ENCODE measurements at places on chromosomes 11 and 22. TPM values are rescaled to one million over a fixed set of nuclear protein-coding genes. Genes with fewer than 3 reads are reported as not detected.

Gene CNTF
- 4.7 TPM for total RNA-seq

Gene TMEM191B
- 2.2 TPM for total RNA-seq

Gene CDC42BPG
- total RNA-seq, result 0.59 TPM

Gene ACRV1
- not detected for total RNA-seq

Gene STX3
- 26.8 TPM for total RNA-seq

Gene MPEG1
- total RNA-seq, result 0.11 TPM

DNA sequence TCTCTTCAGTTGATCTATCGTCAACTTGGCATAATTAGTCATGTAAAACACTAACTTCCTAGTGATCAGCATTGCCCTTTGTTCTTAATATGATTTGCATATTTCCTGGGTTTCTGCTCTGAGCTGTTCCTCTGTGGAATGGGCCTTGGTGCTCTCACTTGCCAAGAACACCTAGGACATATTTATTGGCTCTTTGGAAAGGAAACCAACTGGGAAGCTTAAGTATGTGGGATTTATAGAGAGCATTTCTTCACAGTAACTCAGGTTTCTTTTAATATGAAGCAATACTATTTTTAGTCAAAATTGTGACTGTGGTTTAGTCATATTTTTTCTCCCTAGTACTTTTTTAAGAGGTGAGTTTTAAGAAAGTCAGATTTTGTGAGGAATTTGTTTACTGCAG, 28.8 kb downstream of the FAT3 start:
- H3K36me3 ChIP-seq, result peaks cover 4% of the 10 kb centered on the region
- H3K4me1 ChIP-seq, result no peaks in the 10 kb centered on the region
- H3K27me3 ChIP-seq, result no peaks in the 10 kb centered on the region
- no peak for DNase-seq

DNA sequence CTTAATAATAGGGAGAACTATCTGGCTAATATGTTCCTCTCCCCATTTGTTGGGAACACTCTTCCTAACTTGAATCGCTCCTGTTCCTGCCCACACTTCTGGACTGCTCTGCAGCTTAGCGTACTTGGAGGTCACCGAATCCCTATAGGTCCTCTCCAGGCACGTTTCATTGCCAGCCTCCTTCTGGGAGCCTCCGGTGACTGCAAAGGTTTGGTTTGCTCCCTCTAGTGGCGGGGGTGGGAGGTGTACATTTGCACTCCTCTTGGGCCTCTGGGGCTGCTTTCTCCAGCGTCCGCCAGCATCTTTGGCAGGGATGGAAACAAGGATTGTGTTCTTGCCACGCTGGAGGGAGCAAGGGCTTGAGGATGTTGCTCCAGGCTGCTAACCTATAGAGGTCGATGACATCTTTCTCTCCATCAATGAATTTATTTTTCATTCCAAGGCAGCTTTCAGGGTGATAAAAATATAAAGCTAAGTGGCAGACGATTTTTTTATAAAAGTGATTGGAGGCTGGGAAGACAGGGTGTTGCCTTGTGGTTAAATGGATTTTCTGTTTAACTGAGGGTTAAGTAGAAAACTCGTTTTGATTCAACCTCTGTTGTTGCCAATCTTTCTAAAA, 48.7 kb downstream of the TSPAN18 start:
- no peaks in the 10 kb centered on the region for H3K4me1 ChIP-seq
- H3K27ac ChIP-seq, result no peak overlapping the region
- H3K36me3 ChIP-seq, result no peaks in the 10 kb centered on the region
- H3K4me3 ChIP-seq, result no peak overlapping the region
- H3K27me3 ChIP-seq, result peaks cover 22% of the 10 kb centered on the region

DNA sequence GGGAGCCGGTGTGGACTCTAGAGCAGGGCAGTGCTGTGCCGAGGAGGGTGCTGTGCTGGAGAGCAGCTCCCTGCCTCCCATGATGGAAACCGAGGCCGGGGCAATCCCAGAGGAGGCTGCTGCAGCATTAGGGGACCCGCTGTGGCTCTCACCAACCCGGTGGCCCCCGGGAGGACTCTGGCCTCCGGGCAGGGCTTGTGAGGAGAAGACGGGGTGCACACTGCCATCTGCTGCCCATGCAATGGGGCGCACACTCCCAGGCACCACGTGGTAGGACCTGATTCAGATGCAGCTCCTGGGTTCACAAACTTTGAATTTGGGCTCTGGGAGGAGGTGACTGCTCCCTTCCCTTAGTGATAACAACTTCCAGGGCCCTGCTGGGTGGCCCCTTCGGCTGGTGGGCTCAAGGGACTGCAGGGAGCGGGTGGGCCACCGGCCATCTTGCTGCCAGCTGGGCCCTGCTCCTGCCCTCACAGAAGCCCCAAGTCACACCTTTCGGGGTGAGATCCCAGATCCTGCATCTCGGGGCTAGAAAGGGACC, 93.8 kb upstream of the FGF3 start:
- no peak overlapping the region for H3K27ac ChIP-seq
- H3K4me1 ChIP-seq, result peaks cover 2% of the 10 kb centered on the region
- H3K4me3 ChIP-seq, result no peak overlapping the region
- no peaks in the 10 kb centered on the region for H3K36me3 ChIP-seq
- DNase-seq, result peak; percentile 39

DNA sequence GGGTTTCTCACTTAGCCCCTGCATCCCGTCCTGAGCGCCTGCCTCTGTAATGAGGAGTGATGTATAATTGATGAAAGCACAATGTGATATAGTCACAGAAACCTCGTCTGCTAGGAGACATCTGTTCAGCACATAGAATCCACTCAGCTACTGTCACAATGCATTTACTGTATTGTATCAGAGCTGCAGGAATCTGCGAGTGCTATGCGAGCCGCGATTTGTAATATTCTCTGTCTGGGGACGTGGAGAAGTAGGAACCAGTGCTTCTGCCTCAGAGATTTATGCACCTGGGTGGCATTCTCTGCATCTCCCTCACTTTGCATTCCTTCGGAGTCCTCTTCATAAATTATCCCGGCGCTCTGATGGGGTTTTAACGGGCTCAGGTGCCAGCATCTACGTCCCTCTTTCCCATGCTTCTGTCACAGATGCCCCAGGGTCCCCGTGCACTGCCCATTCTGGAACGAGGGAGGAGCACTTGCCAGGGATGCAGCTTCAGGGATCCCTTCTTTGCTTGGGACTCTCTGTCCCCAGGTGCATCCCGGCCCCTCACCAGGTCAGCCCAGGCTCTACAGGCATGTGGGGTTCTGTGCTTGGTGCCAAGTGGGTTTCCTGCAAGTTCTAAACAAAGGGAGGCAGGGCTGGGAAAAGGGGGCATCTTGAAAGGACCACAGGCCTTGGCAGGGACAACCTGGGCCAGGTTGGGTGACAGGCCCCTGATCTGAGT, 205.5 kb downstream of the DSCAML1 start:
- H3K4me1 ChIP-seq, result no peaks in the 10 kb centered on the region
- no peak overlapping the region for H3K4me3 ChIP-seq
- H3K27ac ChIP-seq, result no peak overlapping the region

- H3K4me3 ChIP-seq, result no peak overlapping the region
- H3K4me1 ChIP-seq, result peaks cover 13% of the 10 kb centered on the region
- H3K27me3 ChIP-seq, result peaks cover 17% of the 10 kb centered on the region
- no peaks in the 10 kb centered on the region for H3K36me3 ChIP-seq
These were observed 69.8 kb downstream of the TRIM29 start for GRCh38 chr11:120068114-120068573.

- peaks cover 11% of the 10 kb centered on the region for H3K27me3 ChIP-seq
- no peaks in the 10 kb centered on the region for H3K4me1 ChIP-seq
- H3K27ac ChIP-seq, result no peak overlapping the region
- no peak for DNase-seq
- H3K36me3 ChIP-seq, result no peaks in the 10 kb centered on the region
These were observed 107.8 kb downstream of the KIRREL3 start for GRCh38 chr11:126892756-126893155.

DNA sequence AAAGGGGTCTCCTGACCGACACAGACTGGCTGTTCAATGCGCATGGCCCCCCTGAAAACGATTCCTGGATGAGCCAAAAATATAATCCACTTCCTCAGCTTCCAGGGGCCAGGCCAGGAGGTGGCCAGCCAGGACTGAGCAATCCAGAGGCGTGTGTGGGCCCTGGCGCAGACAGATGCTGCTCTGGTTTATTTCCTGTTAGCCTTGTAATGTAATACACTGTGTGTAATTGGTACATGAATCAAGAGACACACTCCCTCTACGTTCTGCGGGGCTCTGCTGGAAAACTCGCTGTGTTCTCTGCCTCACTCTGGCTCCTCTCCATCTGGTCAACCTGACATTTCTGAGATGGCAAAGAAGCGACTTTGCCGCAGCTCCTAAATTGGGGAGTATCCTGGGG, 26.3 kb upstream of the ISX start:
- H3K27ac ChIP-seq, result no peak overlapping the region
- no peak for DNase-seq
- no peaks in the 10 kb centered on the region for H3K36me3 ChIP-seq
- peaks cover 16% of the 10 kb centered on the region for H3K27me3 ChIP-seq
- H3K4me3 ChIP-seq, result no peak overlapping the region

GRCh38 chr11:61454520-61454919, 24.6 kb downstream of the SDHAF2 start:
- DNase-seq, result no peak
- no peak overlapping the region for H3K27ac ChIP-seq
- no peaks in the 10 kb centered on the region for H3K27me3 ChIP-seq
- H3K4me3 ChIP-seq, result no peak overlapping the region

GRCh38 chr22:30609260-30610185, 2.5 kb downstream of the TCN2 start:
- peak overlapping the region; percentile 52 for H3K27ac ChIP-seq
- H3K4me1 ChIP-seq, result peaks cover 33% of the 10 kb centered on the region
- H3K36me3 ChIP-seq, result no peaks in the 10 kb centered on the region

DNA sequence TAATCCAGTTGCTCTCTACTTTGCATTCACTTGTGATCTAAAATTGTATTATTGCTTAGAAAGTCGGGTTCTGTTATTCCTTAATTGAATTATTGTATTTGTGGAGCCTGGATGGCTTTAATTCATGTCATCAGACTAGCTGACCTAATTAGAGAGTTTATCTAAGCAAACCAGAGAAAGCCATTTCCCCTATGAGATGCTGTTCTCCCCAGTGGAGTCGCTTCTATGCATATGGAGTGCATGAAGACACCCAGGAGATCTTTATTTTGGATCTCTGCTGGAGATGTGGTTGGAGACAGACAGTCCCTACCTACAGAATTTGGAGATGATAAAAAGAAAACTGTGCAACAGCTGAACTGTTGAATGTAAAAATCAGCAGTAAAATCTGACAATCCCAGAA, 45.2 kb upstream of the MYO18B start:
- no peak for DNase-seq
- no peaks in the 10 kb centered on the region for H3K4me1 ChIP-seq
- no peak overlapping the region for H3K4me3 ChIP-seq
- no peaks in the 10 kb centered on the region for H3K36me3 ChIP-seq
- no peak overlapping the region for H3K27ac ChIP-seq
- peaks cover 23% of the 10 kb centered on the region for H3K27me3 ChIP-seq
